ENCODE measurements at places on chromosomes 2 and 18.

DNA sequence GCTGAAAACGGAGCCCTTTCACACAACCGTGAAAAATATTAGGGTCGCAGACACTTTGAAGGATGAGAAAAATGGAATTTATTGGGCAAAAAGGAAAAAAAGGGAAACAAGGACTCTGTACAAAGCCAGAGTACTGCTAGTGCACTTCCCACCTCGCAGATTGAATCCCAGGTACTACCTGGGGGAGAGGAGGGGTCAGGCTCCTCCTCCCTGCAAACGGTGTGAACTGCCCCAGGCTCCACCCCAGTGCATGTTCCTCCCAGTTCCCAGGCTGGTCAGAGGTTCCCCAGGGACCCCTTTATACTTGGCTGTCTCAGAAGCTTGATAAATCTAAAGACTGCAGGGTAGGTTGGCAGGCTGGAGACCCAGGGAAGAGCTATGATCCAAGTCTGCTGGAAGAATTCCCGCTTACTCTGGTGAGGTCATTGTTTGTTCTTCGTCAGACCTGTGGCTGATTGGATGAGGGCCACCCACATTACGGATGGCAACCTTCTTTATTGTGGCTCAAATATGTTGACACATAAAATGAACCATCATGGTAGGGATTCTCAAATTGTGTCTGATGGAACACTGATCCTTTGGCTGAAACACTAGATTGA is 290.4 kb upstream of the POU3F3 start:
- no peak for DNase-seq

GRCh38 chr2:38191516-38191915 is 115.6 kb upstream of the CYP1B1 start:
- DNase-seq = no peak

- no peak for DNase-seq
Observed at GRCh38 chr2:230746213-230746612, 33.6 kb downstream of the CAB39 start.

GRCh38 chr2:136141510-136142149 is 23.7 kb upstream of the CXCR4 start:
- DNase-seq = no peak

- no peak for DNase-seq
Observed at GRCh38 chr18:8443505-8443904, 165.7 kb upstream of the RAB12 start.

- DNase-seq = no peak
Observed at GRCh38 chr2:24743924-24744323, 49.3 kb downstream of the PTRHD1 start.

- DNase-seq = no peak
Observed at GRCh38 chr2:103743195-103743594, 981.4 kb downstream of the TMEM182 start.

DNA sequence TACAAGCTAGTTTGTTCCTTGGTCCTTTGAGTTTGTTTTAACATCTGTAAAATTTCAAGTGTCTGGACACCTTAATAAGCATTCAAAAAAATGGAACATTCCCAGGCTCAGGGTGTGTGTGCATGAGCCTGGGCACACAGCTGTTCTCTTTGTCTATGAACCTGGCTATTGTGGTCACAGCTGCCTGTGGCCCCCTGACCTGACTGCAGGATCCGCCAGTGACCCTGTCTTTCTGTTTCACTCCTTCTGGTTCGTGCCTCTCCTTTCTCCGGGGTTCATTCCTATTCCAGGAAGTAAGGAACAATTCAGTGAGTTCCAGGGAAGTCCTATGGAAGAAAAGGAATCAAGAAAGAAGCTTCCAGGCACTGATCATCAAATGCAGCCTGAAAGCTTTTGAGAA is 35.6 kb downstream of the VWA3B start:
- DNase-seq = no peak

GRCh38 chr2:205500065-205500464 is 182.2 kb upstream of the NRP2 start:
- DNase-seq = no peak

GRCh38 chr2:160666154-160667060 is 172.8 kb upstream of the RBMS1 start:
- DNase-seq = no peak

DNA sequence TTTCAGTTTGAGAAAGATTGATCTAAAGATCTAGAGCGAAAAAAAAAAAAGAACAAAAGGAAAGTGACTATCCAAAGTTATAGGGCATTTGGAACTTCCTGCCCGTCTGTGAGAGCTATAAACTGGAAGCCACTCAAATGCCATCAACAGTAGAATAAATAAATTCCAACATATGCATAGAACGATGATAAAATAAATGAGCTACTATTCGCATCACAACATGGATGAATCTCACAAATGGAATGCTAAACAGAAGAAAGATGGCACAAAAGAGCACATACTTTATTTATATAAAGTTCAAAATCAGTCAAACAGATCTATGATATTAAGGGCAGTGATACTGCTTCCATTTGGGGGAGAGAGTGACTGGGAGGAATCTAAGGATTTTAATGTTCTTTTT is 128.8 kb downstream of the TTC32 start:
- no peak for DNase-seq

DNA sequence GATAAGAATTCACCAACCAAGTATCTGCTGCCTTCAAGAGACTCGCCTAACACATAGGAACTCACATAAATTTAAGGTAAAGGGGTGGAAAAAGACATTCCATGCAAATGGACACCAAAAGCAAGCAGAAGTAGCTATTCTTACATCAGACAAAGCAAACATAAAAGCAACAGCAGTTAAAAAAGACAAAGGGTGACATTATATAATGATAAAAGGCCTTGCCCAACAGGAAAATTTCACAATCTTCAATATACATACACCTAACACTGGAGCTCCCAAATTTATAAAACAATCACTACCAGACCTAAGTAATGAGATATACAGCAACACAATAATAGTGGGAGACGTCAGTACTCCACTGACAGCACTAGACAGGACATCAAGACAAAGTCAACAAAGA is 41.4 kb downstream of the NEMP2 start:
- DNase-seq = no peak

- DNase-seq = no peak
Observed at GRCh38 chr2:96931466-96931865, 54.9 kb downstream of the FAM178B start.

- DNase-seq = no peak
Observed at GRCh38 chr2:193527146-193527545, 1332.4 kb upstream of the TMEFF2 start.

DNA sequence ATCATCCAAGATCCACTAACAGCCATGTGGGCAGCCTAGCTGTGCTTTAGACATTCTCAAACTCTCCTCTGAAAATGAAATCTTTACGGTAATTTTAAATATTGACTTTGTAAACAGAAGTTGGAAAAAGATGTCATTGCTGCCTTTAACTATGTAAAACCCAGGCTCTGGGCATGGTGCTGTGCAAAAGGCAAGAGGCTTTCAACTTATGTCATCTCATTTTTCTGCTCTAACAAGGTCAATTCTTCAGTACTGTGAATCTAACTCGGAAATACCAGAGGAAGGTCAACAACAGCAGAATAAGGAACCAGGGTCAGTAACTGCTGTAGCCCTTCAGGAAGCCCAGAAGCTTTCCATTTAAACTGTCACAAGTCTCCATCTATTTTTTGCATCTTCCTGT is 37.0 kb upstream of the MPP4 start:
- no peak for DNase-seq

- DNase-seq = no peak
Observed at GRCh38 chr2:102061286-102061699, 69.5 kb downstream of the IL1R2 start.
